ENCODE measurements at places on chromosomes 2 and 18. TPM values are rescaled to one million over a fixed set of nuclear protein-coding genes. Genes with fewer than 3 reads are reported as not detected.

The EMILIN1 gene
- total RNA-seq: 20.7 TPM

The GKN1 gene
- not detected for total RNA-seq

DNA sequence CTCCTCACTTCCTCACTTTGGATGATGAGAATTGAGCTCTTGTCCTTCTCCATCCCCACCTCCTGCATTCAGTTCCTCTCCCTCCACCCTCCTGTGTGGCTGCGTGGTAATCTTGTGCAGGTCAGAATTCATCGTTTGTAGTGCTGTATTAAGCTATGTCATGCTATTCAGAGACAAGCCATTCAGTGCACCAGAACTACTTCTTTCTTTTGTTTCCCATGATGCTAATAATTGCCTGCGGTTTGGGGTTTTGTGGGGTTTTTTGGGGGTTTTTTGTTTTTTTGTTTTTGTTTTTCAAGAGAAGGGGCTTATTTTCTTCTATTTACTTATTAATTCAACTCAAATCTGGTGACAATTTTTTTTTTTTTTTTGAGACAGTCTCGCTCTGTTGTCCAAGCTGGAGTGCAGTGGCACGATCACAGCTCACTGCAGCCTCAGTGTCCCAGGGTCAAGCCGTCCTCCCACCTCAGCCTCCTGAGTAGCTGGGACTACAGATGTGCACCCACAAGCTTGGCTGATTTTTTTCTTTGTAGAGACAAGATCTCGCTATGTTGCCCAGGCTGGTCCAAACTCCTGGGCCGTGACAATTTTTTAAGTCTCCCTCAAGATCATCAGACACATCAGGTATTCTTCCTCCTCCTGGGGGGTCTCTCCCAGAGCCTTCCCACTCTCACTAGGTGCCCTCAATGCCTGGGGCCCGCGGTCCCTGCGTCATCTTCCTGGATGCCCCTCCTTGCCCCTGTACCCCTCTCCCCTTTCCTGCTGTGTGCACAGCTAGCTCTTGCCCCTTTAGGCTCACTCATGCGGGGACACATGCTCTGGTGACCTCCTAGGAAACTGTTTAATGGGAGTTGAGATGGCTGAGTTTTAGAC, 37.8 kb downstream of the MAL start:
- no peak for DNase-seq

GRCh38 chr18:13296867-13297574, 78.5 kb downstream of the LDLRAD4 start:
- DNase-seq: no peak

DNA sequence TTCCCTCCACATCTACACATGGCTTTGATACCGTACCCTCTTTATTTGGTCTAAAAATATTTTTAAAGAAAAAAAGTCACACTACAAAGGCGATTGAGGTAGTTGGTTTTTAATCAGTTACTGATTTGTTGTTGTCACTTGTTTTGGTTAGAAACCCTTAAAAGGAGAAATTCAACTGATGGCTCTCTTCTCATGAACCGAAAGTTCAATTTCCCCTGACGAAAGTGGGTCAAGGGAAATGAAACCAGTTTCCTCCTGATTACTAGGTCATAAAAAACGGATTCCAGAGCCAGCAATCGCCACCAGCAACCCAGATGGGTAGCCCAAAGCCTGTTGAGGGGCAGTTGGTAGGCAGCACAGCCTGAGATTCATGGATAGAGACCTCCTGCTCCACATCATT, 63.2 kb downstream of the DLGAP1 start:
- no peak for DNase-seq

DNA sequence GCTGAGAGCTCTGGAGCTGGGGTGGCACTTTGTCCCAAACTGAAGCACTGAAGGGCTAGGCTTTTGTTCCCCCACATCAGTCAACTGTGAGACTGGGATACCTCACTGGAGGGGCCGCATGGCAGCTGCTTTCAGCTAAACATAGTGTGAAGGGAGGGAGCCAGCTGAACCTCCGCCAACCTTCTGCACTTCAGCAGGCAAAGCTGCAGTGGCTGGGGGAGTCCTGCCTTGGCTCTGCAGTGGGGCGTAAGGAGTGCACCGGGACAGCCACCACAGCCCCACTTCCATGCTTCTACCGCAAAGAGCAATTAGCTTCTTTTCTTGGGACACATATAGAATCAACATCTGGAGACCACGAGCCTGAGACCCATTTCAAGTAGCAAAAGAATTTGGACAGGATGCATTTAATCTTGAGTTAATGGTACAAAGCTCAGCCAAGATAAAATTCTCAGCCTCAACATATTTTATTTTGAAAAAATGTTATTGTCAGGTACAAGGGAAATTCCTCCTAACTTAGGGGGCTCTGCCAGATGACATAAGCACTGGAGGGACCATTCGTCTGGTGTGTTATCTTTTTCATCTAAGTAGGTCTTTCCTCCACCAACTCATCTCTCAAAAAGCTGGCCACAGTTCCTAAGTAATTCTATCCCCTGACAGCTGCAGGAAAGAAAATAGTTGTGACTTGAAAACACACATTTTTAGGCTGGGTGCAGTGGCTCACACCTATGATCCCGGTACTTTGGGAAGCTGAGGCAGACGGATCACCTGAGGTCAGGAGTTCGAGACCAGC, 25.6 kb upstream of the MYCN start:
- no peak for DNase-seq

DNA sequence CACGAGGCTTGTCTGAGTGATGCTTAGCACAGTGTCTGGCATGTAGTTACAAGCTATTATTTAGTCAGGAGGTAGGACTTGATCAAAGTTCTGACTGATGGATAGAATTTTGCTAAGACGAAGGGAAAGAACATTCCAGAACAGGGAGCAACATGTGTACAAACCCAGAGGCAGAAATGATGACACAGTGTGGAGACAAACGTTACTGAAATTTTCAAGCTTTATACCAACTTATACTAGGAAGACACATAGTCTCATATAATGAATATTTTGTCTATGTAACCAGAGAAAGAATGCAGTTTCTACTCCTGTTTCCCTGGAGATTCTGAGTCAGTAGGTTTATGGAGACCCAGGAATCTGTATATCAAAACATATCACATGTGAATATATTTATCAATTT, 123.4 kb downstream of the FAM124B start:
- no peak for DNase-seq

GRCh38 chr2:64052463-64053241, 33.4 kb upstream of the VPS54 start:
- DNase-seq: no peak

DNA sequence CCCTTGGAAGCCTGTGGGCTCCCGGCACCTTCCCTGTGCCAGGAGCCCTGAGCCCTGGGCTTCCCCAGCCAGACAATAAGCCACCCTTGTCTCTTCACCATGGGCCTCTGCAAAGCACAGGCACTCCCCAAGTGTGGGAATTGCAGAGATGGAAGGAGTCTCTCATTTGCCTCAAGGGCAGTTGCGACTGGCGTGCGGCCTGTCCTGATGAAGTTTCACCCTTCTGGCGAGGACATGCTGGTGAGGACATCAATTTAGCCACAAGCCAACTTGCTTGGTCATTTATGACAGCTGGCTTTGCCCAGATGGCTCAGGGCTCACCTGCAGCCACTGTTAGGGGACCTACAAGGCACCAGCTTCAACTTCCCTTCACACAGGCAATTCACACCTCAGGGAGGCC, 180.2 kb downstream of the ANAPC1 start:
- DNase-seq: no peak

- no peak for DNase-seq
These were observed 258.2 kb downstream of the IKZF2 start for GRCh38 chr2:212893216-212893615.

DNA sequence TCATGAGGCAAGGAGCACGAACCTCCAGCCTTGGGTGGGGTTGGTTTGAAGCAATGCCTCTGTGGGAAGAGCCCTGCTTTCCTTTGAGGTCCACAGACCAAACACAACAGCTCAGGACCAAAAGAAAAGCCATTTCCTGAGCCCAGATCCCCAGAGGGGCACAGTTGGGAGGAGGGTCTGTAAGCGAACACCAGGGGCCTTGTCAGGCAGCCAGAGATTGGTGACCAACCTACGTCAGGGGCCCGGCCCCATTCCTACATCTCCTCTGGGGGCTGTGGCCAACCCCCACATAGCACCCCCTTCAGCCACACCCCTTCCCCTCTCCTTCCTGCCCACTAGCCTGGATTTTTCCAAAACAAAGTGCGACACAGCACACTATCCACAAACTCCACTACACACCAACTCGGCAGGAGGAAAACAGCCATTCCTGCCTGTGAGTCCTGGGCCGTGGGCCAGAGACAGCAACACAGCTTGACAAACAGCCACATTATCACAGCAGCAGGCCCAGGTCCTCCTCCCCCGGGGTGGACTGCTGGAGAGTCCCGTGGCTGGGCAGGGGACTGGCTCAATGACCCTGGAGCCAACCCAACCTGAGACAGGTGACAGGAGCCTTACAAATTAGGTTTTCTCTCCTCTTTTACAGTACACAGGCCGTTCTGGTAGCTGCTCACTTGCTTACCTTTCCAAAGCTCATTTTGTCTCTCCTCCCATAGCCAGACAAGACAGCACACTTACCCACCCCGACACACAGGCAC, 98.8 kb downstream of the TNS1 start:
- peak; percentile 89 for DNase-seq

All from right lobe of liver (tissue), 6 donors.